Brain (organoid and tissue), 16 donors: ENCODE measurements at places on chromosomes 1 and 21.
A peak's percentile ranks its signal among the peaks of the same experiment; 100 is the strongest.

DNA sequence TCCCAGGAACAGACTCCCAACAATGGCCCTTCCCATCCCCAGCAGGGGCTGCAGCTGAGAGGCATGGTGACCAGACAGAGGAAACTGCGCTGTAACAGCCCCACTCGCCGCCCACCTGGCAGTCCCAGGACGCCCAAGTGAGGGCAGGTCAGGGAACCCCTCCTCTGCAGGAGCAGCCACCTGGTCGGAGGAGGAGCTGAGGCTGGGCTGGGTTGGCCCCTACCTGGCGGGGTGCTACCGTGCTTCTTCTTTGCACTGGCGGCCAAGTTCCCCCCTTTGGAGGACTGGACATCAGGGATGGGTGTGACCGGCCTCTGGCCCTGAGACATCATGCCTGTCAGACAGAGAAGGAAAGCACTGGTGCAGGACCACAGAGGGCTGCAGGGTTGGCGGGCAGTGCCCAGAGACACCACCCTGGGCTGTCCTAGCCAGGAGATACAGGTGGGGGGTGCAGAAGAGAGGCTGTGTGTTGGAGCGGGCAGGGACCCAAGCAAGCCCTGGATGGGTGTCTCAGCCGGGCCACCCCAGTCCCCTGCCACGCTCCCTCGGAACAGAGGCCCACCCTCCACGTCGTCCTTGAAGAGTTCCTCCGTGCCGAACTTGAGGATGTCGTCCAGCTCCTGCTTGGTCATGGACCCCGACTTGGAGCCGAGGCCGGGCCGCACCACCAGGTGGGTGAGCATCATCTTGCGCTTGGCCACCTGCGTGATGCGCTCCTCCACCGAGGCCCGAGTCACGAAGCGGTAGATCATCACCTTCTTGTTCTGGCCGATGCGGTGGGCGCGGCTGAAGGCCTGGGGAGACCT is 51.6 kb downstream of the CHD5 start:
- DNase-seq = no peak

- no peak for DNase-seq
These were observed 3.0 kb downstream of the PARP1 start for GRCh38 chr1:226404904-226405222.

DNA sequence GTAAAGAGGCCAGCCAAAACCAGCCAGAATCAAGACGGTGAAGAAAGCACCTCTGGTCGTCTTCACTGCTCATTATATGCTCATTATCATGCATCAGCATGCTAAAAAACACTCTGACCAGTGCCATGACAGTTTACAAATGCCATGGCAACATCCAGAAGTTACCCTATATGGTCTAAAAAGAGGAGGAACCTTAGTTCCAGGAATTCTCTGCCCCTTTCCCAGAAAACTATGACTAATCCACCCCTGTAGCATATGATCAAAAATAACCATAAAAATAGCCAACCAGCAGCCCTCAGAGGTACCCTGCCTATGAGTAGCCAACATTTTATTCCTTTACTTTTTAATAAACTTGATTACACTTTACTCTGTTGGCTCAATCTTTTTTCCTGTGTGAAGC is 34.2 kb upstream of the PBX1 start:
- DNase-seq = no peak

DNA sequence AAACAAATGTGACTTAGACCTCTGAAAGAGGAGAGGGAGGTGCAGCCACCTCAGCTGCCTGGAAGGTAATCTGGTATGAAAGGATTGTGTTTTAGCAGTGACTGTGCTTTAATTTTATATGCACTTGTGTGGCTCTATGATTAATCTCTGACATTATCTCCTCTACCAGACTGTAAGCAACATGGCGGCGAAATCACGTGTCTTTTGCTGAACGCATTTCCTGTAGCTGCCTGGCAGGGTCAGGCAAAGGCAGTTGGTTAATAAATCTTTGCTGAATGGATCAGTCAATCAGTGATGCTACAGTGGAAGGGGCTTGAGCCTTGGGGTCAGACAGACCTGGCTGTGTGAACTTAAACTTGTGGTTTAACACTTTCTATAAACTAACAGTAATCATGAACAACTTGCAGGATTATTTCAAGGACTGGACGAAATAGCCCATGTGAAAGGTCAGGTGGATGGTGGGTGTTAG is 96.9 kb downstream of the ADSS2 start:
- DNase-seq = no peak

- DNase-seq = no peak
These were observed 58.5 kb downstream of the UMODL1 start for GRCh38 chr21:42129300-42130266.

GRCh38 chr1:54809496-54810074 is 8.5 kb upstream of the TTC22 start:
- no peak for DNase-seq

GRCh38 chr1:98949621-98950020 is 55.0 kb downstream of the PLPPR5 start:
- no peak for DNase-seq

DNA sequence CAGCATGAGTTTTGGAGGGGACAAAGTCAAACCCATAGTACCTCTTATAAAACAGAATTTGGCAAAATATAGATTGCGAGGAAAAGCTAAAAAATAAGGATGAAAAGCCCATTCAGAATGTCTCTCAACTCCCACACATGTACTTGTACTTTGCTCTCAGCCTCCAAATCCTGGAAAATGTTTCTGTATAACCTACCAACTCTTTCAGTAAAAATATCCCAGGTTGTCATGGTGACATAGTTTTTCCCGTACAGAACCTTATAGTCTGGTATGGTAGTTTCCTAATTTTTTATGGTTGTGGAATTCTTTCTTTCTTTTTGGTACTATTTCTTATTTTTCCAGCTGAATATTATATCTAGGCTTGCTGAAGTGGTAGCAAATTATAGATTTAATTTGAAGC is 15.5 kb upstream of the RPS6KC1 start:
- peak; percentile 64 for DNase-seq

GRCh38 chr1:46770541-46770940 is 28.3 kb upstream of the CYP4B1 start:
- DNase-seq = no peak

GRCh38 chr1:172144445-172145061 is 275.9 kb upstream of the C1orf105 start:
- DNase-seq = no peak

GRCh38 chr1:19612530-19612929 is 31.6 kb upstream of the NBL1 start:
- DNase-seq = no peak

DNA sequence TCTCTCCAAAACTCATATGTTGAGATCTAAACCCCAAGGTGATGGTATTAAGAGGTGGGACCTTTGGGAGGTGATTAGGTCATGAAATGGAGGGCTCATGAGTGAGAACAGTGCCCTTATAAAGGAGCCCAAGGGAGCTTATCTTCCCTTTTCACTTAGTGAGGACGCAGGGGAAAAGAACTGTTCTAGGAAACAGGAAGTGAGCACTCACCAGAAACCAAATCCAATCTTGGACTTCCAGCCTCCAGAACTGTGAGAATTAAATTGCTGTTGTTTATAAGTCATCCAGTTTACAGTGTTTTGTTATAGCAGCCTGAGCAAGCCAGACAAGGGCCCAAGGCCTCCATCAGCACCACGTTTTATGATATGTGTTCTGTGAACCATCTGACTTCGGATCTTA is 60.3 kb upstream of the LRRC8D start:
- no peak for DNase-seq

GRCh38 chr1:97046765-97047420 is 325.3 kb downstream of the PTBP2 start:
- no peak for DNase-seq

DNA sequence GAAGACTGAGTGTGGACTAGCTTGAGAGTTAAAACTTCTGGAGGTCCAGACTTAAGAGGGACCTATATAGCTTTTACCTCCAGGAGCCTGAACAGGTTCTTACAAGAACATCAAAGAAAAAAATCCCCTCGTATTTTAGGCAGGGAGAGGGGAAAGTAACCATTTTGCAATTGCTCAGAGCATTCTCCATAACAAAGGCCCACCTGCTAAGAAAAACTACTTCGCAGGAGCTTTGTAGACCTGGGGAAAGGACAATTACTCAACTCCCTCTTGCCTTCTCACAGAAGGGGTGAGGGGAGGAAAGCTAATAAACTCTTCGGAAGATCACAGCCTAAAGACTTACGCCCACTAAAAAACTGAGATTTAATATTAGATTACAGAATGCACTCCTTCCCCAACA is 86.3 kb downstream of the RERE start:
- no peak for DNase-seq

DNA sequence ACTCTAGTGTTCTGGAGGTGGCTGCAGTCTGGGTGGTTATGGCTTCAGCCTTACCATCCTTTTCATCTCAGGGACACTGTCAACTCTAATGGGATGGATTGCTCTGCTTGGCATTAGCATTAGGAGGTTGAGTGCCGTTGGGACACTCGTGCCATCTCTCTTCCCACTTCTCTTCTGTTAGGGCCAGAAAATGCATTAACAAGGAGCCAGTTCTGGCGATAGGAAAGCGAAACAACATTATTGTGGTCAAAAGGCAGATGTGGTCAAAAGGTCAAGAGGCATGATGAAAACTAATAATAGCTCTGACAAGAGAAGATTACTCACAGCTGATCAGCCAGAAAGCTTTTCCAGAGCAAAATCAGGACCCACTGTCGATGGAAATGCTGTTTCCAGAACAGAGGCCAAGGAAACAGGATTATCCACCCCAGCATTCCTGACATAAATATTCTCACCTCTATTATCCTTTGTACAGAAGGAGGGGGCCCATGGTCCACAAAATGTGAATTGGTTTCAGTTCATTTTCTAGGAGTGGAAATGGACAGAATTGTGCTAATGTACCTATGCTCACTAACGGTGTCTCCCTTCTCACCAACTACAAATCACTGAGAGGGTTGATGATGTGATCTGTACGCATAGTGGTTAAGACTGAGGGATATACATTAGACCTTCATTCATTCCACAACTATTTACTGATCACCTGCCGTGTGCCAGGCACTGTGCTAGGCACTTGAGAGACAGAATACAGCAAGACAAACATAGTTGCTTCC is 72.0 kb downstream of the ST6GALNAC5 start:
- no peak for DNase-seq

- DNase-seq = no peak
These were observed 297.0 kb upstream of the NCAM2 start for GRCh38 chr21:20701235-20701634.

- no peak for DNase-seq
These were observed 27.7 kb downstream of the UBE2U start for GRCh38 chr1:64231153-64231552.

DNA sequence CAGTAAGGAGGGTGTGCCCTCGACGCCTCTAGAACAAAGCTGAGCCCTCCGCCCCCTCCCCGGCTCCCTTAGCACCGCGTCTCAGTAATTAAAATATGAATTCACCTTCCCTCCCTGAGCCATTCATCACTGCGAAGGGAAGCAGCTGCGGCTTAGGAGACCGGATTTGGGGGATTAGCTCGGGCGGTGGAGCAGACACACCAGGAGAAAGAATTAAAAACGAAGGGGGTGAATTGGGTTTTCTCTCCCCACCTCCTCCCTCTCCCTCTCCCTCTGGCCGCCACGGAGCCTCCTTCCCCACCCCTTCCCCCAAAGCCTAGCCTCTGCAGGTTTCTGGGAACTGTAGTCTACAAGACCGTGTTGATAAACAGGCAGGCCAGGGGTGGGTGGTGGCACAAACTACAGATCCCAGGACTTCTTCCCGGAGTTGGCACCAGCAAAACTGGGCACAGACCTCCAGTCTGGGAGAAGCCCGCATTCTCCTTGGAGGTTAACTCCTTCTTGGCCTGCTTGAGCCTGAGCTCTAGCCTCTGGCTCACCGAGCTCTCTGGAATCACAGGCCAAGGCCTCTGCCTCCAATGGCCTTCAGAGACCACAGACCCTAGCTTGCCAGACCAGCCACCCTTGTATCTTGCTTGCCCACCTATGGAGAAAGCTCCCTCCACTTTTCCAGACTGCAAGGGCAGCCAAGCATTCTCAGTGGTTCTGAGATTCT is 10.8 kb downstream of the BLACAT1 start:
- peak; percentile 92 for DNase-seq

- DNase-seq = no peak
These were observed 50.5 kb downstream of the DNAJC6 start for GRCh38 chr1:65359888-65360287.

DNA sequence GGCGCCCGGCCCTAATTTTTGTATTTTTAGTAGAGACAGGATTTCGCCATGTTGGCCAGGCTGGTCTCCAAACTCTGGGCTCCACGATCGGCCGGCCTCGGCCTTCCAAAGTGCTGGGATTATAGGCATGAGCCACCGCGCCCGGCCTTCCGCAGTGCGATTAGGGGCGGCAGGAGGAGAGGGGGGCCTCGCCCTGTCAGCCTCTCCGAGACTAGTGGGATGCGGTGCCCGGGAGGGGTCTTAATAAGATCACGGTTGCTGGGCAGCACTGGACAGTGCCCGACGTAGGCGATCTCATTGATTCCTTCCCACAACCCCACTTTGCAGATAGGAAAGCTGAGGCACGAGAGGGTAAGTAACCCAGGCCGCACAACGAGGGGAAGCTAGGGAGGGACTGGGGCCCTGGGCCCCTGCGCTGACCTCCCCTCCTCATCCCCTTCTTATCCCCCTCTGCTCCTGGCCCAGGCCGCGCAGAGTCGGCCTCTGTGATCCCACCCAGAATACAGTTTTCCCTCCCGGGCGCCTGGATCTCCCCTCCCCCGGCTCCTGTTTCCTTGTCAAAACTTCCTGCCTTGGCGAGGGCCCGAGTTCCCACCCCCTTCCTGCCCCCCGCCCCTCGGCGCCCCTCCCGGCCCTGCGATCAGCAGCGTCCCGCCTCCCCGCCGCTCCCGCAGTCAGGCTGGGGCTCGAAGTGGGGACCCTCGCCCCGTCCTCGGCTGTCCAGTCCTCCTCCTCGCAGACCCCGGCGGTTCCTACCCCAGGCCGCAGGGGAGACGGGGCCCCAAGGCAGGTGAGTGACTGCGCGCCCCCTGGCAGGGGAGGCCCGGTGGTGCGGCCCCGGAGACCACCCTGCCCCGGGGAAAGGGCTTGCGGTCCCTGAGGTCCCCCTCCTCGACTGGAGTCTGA is at the start of gene PEAR1:
PEAR1 (plus strand) TSS at position 671 of the 906 bp plus-strand sequence. CDS start 10,209 bp downstream, outside the sequence.
- DNase-seq = no peak

- DNase-seq = no peak
These were observed 44.9 kb downstream of the SYT6 start for GRCh38 chr1:114108751-114109255.

- no peak for DNase-seq
These were observed 3.6 kb upstream of the NFIA start for GRCh38 chr1:61078618-61079295.

GRCh38 chr1:9960706-9961562 is 17.7 kb downstream of the NMNAT1 start:
- DNase-seq = no peak

DNA sequence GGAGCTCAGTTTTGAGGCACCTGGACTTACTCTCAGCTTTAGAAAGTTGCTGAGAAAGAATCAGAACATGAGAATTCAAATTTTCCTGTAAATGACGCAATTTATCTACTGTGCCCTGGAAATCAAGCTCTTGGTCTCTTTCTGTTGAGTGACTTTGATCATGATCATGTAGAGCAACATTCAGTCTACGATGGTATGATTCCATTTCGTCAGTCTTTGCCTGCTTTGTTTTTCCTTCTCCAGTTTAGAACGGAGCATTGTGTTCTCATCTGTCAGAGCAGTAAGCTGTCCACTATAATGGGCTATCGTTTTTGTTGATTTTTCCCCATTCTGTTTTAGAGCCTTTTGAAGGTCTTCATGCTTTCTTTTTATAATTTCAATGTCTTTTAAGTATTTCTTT is 20.7 kb downstream of the SFT2D2 start:
- no peak for DNase-seq

GRCh38 chr21:43866260-43866629 is 1.2 kb downstream of the AGPAT3 start:
- DNase-seq = peak; percentile 49
